ENCODE measurements at places on chromosomes 4 and X.
A peak's percentile ranks its signal among the peaks of the same experiment; 100 is the strongest.

DNA sequence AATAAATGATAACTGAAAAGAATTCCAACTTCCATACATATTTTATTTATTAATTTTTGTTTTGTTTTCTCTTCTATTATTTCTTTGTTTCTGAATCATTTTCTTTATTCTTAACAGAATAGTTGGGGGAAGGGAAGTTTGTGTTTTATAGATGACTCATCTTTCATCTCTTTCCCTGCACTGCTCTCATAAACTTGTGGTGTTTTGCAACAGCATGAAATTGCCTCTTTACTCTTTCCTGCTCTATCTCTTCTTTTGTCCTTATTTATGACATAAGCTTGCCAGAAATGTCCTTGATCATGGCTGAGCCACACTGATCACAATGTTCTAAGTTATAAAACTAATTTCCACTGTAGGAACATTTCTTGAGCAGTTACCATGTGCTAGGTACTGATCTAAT, 22.3 kb downstream of the QRFPR start:
- peak; percentile 9 for DNase-seq

DNA sequence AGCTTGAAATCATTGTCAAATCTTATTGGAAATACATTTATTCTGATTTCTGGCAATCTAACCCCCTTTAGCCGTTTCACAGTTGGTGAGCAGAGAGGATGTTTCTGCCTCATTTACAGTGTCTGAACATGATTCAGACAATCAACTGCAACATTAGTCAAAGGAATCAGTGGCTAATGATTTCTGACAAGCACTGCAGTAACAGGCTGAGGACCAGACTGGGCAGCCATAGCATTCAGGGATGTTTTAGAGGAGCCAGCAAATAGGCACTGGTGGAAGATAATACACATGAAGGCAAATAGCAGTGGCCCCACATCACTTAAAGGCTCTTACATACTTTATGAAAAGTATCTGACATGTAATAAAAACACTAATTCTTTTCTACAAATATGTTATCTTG, 102.8 kb downstream of the TTC29 start:
- DNase-seq, result no peak

DNA sequence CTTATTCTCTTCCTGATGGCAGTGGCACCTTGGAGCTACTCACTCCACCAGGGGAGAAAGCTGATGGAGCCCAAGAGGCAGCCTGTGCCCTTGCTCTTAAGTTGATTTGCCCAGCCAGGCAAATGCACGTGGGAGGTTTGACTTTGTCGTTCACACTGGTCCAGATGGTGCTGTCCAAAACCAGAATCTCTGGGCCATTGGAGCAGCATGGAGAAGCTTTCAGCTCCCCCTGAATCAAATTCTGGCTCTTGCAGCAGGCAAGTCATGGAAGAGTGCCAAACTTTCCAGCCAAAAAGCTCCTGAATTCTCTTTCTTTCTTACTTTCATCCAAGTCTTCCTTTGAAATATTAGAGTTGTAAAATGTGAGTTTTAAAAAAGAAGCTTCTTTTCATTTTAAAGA, 970.4 kb downstream of the RPA4 start:
- DNase-seq, result no peak

DNA sequence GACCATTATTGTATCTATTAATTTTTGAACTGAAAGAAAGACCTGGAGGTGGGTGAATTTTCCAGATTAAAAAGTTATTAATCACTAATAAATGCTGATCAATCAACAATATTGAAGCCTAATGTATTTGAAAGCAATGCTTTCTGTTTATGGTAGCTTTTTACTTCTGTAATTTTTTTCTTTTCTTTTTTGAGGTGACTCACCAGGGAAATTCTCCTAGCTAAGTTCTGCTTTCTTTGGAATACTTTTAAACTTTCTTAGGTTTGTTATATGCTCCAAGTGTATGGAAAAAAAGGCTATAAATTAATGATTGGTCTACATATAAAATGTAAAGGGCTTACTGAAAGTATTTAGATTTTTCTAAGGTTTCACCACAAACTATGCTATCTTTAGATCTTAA, 94.2 kb downstream of the MBNL3 start:
- DNase-seq, result no peak

GRCh38 chr4:71270901-71271300, 67.9 kb upstream of the SLC4A4 start:
- DNase-seq, result peak; percentile 36

- no peak for DNase-seq
Observed at GRCh38 chr4:29375716-29376115, 1344.5 kb upstream of the PCDH7 start.

- DNase-seq, result peak; percentile 41
Observed at GRCh38 chr4:117137145-117137544, 51.8 kb upstream of the TRAM1L1 start.

DNA sequence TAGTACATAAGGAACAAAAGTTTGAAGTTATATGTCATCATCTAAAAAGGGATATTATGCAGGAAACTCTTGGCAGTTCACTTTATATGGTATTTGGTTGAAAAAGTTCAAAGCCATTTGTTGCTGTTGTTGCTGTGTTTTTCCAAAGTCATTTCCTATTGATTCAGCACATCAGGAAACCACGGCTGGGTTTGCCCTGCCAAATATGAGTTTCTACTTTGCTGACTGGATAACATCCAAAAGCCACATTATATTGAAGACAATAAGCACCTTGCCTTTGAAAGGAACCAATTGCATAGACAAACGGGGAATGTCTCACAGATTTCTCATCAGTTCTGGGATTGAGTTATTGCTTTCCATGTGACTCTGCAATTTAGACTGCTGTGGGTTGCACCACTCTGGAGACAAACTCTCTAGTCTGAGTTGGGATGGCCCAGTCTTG, 206.1 kb downstream of the SLC39A8 start:
- DNase-seq, result peak; percentile 1

DNA sequence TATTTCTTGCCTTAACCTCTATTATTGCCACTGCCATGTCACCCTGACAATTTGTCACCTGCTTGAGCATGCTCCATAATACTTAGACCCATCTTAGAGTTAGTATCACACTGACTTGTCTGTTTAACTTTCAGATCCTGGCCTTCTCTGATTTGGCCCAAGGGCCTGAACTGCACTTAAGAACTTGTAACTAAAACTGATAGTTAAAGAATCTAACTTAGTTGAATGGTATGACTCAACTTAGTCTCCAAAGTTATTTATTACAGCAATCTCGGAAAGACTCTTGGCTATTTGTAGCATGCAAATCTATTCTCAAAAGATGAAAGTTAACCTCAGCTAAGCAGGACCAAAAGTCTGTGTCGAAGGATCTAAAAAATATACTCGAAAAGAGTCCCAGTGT, 72.3 kb downstream of the IGSF1 start:
- DNase-seq, result no peak

DNA sequence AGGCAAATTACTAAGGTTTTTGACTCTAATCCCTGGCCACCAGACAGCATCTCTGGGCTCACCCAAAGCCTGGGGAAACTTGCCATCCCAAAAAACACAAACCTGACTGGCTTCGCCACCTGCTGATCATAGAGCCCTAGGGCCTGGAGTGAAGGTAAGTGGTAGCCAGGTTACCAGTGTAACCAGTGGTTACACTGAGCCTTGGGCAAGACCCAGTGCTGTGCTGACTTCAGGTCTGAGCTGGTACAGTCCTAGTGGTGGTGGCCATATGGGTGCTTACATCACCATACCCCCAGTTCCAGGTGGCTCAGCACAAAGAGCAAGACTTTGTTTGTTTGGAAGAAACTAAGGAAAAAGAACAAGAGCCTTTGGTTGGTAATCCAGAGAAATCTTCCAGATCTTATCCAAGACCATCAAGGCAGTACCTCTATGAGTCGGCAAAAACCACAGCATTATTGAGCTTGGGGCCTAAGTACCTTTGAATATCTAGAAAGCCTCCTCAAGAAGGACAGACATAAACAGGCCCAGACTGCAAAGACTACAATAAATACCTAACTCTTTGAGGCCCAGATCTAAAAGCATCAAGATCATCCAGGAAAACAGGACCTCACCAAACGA, 13.7 kb downstream of the MED14 start:
- DNase-seq, result no peak

GRCh38 chrX:8374041-8374825, 90.4 kb upstream of the VCX3B start:
- no peak for DNase-seq

GRCh38 chrX:153517423-153517822, at the start of gene ATP2B3:
TSS of gene ATP2B3 (plus strand) at chrX:153517642. CDS start at chrX:153536248, 18,606 bp downstream.
- DNase-seq, result no peak

- DNase-seq, result no peak
Observed at GRCh38 chr4:26765515-26765914, 95.1 kb upstream of the STIM2 start.

Measured in HCEC 1CT (cell line).